GM12865 (cell line): ENCODE measurements at places on chromosomes 16 and 17.

DNA sequence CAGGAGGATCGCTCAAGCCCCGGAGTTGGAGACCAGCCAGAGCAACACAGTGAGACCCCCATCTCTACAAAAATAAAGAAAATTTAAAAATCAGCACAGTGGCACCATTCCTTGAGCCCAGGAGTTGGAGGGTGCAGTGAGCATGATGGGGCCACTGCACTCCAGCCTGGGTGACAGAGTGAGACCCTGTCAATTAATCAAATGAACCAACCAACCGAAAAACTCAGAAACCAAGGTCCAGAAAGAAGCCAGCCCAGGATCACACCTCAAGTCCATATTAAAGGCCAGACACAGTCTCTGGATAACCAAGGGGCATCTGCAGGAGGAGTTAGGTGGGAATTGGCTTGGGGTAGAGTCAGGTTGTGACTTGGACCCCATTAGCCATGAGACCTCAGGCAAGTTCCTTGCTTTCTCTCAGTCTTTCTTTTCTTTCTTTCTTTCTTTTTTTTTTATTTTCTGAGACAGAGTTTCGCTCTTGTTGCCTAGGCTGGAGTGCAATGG is 2.4 kb downstream of the HSD17B1 start:
- no peak for DNase-seq

GRCh38 chr16:31333686-31334649 is 21.0 kb upstream of the ITGAX start:
- DNase-seq, result peak; percentile 56

GRCh38 chr16:50121721-50122445 is 31.2 kb upstream of the TENT4B start:
- peak; percentile 87 for DNase-seq

- DNase-seq, result no peak
These were observed 2.8 kb downstream of the ZPBP2 start for GRCh38 chr17:39870776-39871175.

DNA sequence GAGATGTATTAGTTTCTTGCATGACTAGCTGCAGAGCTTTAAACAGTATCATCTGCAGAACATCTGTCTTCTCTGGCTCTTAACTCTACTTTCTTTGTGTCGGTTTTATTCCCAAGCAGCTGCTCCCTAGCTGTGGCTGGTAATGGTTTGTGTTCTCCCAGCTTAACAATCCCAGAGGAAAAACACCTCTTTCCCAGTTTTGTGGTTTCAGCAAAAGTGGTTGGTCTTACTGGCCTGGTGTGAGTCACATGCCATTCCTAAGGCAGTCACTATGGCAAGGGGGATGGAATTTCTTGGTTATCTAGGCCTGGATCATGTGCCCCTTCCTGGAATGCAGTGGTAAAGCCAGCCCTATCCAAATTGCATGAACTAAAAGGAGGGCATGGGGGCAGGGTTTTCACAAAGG is 27.5 kb downstream of the OMG start:
- no peak for DNase-seq

DNA sequence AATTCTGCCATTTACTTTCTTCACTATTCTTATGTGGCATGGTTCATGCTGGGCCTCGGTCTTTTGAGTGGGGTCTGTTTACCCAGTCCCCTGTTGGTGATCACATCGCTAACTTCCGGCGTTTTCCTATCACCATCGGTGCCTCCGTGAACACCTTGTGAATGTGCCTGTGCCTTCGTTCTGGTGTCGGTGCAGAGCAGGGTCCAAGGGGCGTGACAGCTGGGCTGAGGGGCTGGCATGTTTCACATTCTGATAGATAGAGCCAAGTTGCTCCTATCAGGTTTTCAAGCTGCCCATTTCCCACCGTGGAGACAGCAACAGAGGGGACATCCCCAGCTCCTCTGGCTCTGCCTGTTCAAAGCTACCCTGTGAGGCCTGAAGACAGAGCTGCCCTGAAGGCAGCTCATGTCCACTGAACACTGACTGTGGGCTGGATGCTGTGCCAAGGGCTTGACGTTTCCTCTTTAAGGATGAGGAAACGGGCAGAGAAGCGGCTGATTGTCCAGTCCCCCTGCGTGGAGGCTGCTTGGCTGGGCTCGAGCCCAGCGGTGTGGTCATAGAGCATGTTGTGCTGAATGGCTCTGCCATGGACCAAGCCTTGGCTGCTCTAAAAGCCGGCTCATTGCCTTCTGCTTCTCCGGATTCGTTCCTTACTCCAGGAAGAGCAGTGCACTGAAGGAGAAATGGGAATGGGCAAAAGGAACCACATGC is 17.0 kb downstream of the DHODH start:
- DNase-seq, result no peak

GRCh38 chr16:83714286-83714685 is 93.5 kb upstream of the HSBP1 start:
- DNase-seq, result no peak

DNA sequence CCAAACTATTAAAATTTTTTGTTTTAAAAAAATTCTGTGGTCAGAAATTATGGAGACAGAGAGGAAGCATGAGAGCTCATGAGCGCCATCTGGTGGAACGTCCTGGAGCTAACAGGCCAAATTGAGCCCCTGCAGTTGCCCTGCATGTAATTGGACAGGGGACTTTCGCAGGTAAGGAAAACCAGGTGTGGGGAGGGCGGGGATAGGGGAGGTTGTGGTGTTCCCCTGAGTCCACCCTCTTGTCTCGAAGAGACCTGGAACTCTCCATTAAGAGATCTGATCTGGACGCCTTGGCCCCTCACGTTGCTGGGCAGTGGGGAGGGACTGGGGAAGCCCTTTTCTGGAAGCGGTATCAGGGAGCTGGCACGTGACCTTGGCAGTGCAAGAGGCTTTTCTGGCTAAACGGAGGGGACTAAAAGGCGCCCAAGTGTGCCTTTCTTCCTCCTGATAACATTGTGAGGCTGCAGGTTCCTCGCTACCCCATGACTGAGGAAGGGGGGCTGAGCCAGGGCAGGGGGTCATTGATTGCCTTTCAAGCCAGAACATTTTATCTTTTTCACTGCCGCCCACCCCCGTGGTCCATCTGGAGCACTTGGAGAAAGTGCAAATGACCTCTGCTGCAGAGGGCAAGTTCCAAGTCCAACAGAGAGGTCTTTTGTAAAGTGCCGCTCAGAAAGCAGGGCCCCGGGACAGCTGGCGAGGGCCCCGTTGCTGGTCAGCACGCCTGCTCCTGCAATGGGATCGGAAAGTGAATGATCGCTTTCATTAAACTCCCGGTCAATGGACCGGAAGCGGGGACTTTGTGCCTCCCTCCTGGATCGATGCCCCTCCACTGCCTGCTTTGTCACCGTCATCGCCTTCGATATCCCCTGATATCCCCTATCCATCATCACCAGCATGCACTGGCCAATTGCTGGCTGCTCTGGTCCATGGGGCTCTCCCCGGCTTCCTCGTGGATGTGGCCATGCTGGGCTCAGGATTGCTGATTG is 18.4 kb downstream of the PDILT start:
- DNase-seq, result peak; percentile 54

DNA sequence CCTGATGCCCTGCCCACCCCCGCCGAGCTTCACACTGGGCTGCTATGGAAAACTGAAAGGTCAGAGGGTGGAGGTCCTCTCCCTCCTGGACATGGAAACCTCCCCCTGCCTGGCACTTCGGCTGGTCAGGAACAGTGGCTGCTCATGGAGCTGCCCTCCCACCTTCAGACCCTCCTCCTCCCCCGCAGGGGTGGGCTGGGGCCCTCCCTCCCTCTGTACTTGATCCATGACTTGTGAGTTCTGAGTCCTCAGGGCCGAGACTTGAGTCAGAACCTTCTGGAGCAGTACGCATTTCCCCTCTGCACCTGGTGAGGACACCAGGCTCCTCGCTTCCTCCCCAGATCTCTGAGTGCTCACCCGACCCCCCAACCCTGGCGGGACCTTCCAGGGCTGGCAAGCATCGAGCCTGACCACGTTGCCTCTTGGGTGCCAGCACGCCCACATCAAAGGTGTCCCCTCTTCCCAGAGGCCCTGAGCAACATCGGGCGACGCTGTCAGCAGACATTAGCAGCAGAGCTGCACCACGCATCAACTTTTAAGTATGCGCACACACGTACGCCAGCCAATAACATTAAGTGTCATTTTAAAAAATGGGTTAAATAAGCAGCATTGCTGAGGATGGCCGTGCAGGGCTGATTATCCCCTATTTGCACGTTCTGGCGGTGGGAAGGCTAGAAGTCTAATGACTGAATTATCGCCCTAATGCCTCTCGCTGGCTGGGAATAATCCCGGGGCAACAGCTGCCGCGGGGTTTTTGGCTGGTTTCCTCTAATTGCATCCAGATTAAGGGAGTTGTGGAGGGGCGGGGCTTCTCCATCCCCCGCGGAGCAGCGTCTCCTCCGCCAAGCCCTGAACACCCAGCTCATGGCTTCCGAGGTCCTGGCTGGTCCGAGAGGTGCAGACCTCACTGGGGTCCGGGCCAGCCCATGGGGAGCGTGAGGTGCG is 98.0 kb downstream of the TBC1D16 start:
- no peak for DNase-seq

DNA sequence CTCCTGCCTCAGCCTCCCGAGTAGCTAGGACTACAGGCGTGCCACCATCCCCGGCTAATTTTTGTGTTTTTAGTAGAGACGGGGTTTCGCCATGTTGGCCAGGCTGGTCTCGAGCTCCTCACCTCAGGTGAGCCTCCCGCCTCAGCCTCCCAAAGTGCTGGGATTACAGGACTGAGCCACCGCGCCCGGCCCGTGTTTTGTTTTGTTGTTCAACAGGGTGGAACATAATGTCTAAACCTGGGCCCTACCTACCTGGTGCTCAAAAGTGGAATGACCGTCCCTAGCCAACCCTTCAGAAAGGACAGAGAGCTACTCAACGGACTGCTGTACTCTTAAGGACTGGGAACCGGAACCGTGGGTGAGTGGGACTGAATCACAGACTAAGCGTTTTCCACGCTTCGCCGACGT is 772 bp upstream of the KIF22 start:
- peak; percentile 49 for DNase-seq

- DNase-seq, result no peak
These were observed 81.6 kb upstream of the CDC42EP4 start for GRCh38 chr17:73393381-73393780.

- DNase-seq, result peak; percentile 12
These were observed 868 bp downstream of the FAM20A start for GRCh38 chr17:68600067-68600930.

- no peak for DNase-seq
These were observed 154.8 kb downstream of the XYLT1 start for GRCh38 chr16:17316005-17316404.
